ENCODE measurements at places on chromosomes 1 and 21. TPM values are rescaled to one million over a fixed set of nuclear protein-coding genes. Genes with fewer than 3 reads are reported as not detected.

Gene ACOT11
- total RNA-seq = 0.32 TPM

Gene ADGRL4
- total RNA-seq = not detected

Gene TMEM82
- total RNA-seq = not detected

Gene TFAP2E
- 1.1 TPM for total RNA-seq

Gene RAD54L
- 4.6 TPM for total RNA-seq

Gene RNU1-2
- 3,598 TPM for total RNA-seq

Gene HEYL
- total RNA-seq = 9.0 TPM

Gene EVI5
- 19.5 TPM for total RNA-seq

Gene SLC35F3
- 0.98 TPM for total RNA-seq

Gene C4BPB
- total RNA-seq = not detected

Gene KCNE1
- 1.6 TPM for total RNA-seq

Gene PKNOX1
- total RNA-seq = 28.7 TPM

Gene LCE1B
- total RNA-seq = not detected

All from glutamatergic neuron (in vitro differentiated cells).